ENCODE measurements at places on chromosomes 7 and 10.

GRCh38 chr7:140205600-140205999, 28.8 kb upstream of the KDM7A start:
- no peak for DNase-seq

DNA sequence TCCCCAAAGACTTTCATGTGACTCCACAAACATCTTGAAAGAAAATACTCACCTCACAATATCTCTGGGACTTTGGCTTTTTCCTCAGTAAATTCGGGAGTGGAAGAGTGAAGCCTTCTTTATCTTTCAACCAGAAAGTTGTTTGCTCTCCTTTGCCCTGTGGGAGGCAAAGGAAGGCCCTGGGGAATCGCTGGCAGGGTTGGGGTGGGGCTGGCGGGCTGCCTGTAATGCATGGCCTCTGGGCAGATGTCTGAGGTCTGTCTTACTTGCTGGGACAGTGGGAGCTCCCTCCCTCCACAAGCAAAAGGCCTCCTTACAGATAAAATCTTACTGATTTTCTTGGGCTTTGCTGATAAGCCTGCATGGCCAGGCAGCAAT, 24.9 kb downstream of the TECTB start:
- no peak for DNase-seq

DNA sequence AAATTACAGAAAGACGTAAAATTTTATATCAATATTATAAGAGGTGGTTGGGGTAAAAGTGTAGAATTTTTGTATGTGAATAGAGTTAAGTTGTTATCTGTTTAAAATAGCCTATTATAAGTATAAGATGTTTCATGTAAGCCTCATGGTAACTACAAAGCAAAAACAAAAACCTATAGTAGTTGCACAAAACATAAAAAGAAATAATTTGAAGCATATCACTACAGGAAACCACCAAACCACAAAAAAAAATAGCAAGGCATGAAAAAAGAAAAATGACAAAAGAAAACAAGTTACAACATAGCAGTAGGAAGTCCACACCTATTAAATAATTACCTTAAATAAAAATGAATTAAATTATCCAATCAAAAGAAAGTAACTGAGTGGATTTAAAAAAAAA, 12.4 kb upstream of the GSTK1 start:
- no peak for DNase-seq

- DNase-seq: no peak
Observed at GRCh38 chr7:137940656-137941518, 61.0 kb downstream of the CREB3L2 start.

DNA sequence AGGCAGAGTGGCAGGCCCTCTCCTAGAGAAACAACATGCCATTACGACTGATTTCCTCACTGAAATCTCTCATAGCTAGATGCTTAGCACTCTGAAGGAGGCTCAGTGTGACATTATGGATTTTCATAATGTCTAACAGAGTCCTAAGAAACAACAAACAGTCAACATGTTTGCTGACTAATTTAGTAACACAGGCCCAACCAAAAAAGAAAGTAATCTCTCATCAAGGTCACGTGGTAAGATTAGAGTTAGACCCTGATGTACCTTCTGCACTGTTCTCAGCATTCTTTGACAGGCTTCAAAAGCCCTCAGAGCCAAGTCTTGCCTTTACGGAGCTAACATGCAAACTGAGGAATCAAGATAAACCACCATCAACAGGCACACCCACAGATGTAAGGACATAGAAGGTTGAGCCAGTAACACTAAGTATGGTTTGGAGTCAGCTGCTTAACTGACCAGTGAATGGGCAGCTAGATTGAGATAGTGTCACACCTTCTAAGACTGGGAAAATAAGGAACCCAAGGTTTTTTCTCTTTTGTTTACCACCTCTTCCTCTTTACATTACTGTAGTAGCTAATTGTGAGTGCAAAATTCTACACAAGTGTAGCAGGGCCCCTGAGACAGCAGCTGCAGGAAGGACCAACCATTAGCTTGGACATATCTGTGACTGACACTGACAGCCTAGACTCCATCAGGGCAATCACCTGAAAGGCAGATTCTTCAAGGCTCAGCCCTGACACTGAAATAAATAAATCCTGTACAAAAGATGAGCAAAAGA, 15.3 kb upstream of the KCNIP2 start:
- no peak for DNase-seq
